ENCODE measurements at places on chromosomes 2 and 18.

GRCh38 chr2:29329899-29330298 is 214.7 kb downstream of the CLIP4 start:
- no peak for DNase-seq

GRCh38 chr2:123566291-123566946 is 458.7 kb upstream of the CNTNAP5 start:
- no peak for DNase-seq

- no peak for DNase-seq
Measured at GRCh38 chr2:212970132-212970531, 181.3 kb downstream of the IKZF2 start.

DNA sequence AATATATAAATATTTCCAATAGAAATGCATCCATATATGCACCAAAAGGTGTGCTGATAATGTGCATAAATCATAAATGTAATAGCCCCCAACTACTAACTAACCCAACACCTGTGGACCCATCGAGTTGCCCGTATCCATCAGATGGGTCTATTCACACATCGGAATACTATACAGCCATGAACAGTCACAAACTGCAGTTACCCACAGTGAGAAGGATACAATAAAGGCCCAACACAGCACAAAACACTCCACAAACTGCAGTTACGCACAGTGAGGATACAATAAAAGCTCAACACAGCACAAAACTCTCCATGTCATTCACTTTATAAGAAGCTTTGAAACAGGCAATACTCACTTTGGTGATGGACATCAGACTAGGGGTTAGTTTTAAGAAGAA is 145.3 kb upstream of the OTOS start:
- no peak for DNase-seq

DNA sequence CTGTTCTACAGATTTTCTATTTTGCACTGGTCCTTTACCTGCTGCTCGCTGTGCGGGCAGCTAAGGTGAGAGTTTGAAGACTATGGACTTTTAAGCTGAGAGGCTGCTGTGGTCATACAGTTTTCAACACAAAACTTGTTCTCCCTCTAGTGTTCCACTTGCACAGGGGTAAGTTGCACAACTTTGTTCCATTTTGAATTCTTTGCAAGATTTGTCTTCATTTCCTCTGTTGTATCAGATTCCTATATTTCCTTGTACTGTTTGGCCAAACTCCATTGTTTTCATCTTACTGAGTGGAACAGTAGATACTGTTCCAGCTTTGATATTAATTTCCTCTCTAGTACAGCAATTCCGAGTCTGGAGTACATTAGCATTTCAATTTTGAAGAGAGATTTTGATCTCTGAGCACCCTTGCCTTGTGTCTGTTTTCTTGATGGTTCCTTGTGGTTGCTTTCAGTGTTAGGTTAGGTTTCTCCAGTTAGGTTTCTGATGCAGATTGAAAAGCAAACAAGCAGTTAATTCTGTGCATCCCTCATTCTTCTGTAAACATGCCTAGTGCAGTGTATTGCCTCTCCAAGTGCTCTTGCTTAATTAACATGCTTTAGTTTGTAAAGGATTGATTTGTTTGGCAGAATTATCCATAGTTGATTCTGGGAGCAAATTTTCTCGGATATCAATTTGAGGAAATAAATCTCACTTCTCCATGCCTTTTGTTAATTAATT is 188.8 kb downstream of the PTPRM start:
- DNase-seq = no peak

- no peak for DNase-seq
Measured at GRCh38 chr2:229433351-229433750, 162.3 kb upstream of the PID1 start.

DNA sequence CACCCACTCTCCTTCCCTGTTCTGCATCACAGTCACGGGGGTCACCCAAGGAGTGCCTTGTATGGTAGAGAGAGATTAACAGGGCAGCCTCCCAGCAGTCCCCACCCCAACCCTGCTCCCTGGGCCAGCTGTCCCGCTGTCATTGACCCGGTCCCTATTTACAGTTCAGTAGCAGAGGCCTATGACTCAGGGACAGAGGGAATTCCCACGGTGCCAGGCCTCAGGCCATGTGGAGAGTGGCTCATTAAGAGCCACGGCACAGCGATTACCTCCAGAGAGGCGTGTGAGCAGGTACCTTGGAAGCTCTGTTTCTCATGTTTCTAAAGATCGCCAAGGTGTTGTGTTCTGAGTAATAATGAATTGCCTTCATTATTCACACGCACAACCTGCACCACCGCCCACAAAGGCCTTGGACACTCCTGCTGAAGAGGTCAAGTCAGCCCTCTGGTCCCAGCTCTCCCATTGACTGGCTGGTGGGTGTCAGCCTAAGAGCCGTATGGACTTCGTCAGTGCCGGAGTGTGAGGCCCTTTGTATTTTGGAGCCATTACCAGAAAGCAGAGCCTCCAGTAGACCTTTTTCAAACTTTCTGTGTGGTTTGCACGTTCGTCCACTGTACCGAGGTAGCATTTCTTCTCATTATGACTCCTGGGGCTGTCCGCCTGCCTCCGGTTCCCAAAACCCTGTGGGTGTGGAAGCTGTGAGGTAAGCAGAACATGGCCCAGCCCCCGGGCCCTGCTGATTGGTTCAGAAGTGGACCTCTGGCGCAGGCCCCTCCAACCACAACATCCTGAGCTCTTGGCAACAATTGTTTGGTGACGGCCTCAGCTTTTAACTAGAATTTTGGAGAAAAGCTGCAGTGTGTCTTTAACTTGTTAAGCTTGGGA is 47.0 kb downstream of the SERTAD2 start:
- DNase-seq = peak; percentile 73

DNA sequence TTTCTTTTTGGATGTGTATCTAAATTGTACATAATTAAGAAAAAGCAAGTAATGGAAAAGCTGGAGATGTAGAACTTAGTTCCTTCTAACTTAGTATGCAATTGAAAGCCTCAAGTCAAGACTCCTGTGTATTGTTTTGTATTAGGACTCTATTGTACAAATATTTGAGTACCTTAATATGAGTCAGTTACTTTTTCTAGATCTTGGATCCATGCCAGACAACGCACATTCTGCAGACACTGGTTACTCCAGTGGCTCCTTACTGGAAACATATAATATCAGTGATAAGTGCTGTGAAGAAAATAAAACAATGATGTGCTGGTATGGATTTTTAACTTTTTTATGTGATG is 1.5 kb downstream of the SLC39A10 start:
- no peak for DNase-seq

DNA sequence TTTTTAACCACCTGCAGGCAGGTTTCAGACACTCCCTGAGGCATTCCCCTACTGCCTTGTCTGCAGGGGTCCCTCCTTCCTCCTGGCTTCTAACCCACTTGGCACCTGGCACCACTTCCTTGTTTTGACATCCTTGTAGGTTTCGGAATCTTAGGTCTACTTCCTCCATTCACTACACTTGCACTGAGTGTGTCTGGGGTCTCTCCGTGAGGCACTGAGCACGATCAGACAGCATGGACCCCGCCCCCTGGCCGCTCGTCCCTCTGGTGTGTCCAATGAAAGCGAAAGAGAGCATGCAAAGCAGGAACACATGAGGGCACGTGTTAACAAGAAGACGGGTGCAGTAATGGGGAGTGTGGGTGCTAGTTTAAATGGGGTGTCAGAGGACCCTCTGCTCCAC is 63.8 kb downstream of the HAUS1 start:
- no peak for DNase-seq

All from stimulated activated CD8-positive, alpha-beta memory T cell treated with anti-CD3 and anti-CD28 coated beads, Interleukin-4, amount 100 ng/mL, for 1 hour (primary cell).